GM12891 (cell line): ENCODE measurements at places on chromosomes 1 and 21.

DNA sequence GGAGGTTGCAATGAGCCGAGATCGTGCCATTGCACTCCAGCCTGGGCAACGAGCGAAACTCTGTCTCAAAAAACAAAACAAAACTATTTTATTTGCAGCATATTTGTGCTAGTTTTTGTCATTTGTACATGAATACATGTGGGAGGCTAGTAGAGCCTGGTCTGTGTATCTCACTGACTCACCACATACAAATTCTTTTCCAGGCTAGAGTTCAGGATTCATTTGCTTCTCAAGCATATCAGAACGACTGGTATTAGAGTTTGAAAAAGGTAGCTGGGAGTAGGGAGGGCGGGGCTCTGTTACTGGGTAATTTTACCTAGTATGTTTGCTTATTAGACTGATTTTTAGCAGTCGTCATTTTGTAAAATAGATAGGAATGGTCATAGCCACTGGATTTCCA, 4.5 kb upstream of the TOR3A start:
- DNase-seq: no peak

DNA sequence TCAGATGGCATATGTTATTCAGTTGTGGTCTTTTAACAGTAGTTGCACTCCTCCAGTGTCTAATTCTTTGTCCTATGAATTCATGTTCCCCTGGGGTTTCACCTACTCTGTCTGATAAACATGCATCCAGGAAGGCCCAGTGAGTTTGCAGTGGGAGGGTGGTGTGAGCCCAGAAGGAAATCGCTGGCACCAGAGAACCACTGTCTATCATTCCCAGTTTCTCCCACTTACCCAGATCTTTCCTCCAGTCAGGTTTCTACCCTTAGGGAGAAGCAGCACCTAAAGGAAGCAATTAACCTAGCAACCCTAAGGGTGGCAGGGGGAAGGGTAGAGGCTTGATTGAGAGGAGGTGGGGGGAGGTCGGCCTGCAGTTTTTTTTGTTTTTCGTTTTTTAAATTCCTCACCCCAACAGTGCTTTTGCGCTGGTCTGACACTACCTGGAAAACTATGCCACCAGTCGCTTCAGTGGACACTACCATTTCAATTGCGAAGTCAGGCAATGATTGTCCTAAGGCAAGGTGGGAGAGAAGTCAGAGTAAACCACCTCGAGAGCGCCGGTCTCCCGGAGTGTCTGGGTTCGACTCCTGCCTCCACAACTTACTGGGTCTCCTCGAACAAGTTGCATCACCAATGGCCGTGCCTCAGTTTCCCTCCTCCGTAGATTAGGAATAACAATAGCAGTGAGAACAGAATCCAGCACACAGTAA, 766 bp upstream of the SLC44A3 start:
- no peak for DNase-seq

GRCh38 chr1:188660572-188660971, 1817.1 kb downstream of the BRINP3 start:
- DNase-seq: no peak

GRCh38 chr1:37994886-37995566, 5.2 kb upstream of the SF3A3 start:
- DNase-seq: no peak

DNA sequence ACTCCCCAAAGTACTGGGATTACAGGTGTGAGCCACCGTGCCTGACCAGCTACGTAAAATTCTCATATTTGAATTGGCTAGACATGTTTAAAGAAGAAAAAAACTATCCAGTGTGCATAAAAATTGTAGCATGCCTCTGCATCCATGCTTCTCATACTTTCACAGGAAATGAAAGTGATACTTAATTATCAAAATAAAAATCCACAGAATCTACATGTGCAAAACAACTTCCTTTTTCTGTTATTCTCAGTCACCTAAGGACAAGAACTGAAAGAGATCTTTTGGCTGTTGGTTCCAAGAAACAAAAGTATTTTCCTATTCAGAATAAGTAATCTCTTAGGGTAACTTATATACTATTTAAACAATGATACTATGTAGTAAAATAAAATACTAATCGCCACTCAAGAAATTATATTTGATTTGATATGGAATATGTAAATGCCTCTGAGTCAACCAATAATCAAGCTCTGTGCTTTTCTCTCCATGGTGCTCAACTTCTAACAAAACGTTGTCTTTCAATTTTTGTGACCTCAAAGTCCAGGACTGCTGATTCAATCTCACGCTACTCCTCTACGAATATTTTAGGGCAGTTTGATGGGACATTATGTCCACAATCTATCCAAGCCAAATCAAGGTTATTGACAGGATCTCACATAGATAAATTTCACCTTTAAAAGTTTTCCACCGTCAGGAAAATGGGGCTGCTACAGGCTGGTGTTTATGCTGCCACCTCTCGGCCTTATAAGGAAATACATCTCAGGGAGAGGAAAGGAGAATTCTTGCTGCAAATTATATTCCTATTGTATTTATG, 102.7 kb downstream of the ZNF281 start:
- no peak for DNase-seq

- no peak for DNase-seq
Observed at GRCh38 chr1:187433598-187433997, 604.8 kb downstream of the PLA2G4A start.

DNA sequence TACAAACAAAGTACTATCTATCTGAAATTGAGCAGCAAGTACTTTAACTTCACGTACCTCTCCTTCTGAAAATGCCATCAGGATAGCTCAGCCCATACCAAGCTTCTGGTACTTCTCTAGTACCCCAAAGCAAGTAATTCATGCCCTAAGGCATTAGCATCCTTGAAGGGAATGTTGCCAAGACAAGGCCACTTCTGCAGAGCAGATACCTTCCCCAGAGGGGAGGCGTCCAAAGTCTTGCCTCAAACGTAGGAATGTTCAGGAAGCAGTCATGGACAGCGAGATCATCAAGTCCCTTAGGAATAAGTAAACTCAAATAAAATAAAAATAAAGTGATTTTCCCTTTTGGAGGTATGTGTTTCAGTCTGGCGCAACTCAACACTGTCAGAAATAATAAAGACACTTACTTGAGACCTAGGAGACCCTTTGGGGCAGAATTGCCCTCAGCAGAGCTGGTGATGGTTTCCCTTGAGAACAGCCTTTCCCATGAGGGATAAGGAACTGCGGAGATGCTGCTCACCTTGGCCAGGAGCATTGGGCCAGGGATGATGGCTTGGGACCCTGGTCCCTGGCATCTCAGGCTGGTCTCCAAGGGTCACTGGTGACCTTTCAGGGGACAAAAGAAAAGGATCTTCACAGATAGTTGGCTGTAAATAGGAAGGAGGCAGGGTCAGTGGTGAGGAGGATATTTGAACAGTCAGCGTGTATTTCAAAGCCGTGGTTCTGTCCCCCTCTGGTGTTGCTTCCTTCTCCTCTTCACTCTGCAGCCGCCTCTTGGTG, 522.9 kb downstream of the KIF26B start:
- no peak for DNase-seq

DNA sequence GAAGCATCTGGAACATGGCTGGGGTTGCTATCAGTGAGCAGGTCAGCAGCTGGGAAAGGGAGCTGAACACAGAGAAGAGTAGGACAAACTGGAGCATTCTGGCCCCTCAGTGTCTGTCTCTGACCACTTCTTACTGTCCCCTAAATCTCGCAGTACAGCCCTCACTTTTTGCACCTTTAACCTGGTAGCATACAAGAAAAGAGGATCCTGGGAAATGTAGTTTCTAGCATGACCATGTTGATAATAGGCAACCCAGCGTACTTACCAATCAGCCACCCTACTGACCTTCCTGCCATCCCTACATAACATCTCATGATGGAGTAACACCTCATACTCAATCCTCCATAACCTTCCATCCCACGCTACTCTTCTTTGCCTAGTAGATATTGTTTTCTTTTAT, 99.1 kb upstream of the RAVER2 start:
- no peak for DNase-seq

- DNase-seq: no peak
Observed at GRCh38 chr1:147515045-147515869, 26.0 kb upstream of the BCL9 start.

DNA sequence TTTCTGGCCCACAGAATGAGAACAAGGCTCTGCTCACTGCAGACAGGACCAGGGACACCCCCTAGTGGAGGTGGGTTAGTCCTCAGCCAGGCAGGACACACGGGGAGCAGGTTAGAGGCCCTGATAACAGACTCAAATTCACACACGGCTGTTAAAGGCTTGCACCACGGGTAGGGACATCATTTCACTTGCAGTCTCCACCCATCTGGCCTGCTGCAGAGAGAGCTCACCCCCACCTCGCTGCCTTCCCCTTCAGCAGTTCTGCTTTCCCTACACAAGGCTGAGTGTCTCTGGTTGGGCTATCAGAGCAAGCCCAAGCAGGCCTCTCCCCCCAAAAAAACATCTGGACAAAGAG, 20.6 kb downstream of the MEF2D start:
- DNase-seq: no peak

GRCh38 chr1:8212580-8213031, 105.3 kb upstream of the SLC45A1 start:
- DNase-seq: no peak

- no peak for DNase-seq
Observed at GRCh38 chr1:226001963-226002666, 3.0 kb upstream of the SDE2 start.

DNA sequence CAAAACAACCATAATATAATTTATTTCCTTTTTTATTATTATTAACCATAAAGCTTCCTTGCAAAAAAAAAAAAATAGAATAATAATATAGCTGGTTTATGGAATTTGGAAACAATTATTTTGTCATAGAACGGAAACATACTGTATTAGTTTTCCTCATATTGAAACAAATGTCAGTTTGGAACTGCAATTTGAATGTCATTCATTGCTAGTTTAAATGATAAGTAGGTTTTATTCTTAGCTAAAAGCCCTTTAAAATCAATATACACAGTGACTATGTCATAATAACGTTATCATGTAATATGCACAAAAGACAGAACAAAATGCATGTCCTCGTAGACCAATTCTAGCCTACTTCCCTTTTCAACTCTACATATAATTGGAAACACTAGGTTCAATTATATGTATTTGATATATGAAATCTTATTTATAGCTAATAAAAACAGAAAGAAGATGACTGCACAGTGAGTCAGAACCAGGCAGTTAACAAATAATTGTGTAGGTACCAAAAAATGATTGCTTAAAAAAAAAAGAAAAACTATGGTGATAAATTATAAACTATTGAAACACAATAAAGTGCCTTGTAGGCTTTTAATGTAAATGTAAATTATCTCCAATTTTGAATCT, 85.2 kb upstream of the EXO1 start:
- DNase-seq: no peak

GRCh38 chr1:77133731-77134358, 85.4 kb downstream of the PIGK start:
- no peak for DNase-seq

DNA sequence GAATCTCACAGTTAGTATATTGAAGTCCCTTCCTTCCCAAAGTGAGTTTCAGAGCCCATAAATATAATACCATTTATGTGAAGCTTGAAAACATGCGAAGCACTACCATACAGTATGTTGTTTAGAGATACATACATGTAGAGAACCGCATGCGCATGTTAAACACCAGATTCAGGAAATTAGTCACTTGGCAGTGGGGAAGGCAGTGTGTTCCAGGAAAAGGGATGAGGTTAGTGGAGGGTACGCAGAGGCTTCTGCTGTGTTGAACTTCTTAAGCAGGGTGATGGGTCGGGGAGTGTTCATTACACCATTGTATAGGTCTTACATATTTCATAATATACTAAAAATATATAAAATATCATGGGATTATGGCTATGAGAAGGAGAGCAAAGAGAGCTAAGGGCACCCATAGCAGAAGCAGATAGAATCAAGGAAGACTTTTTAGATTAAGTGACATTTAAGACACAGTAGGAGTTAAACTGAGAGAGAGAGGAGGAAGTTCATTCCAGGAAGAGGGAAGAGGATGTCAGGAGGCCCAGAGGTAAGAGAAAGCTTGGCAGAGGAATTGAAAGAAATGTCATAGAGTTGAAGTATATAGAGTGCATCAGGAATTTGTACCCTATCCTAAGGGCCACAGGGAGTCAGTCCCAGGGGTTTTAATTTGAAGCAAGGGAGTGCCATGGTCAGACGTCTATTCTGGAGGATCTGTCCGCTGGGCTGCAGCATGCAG, 43.5 kb upstream of the SARS1 start:
- DNase-seq: no peak

DNA sequence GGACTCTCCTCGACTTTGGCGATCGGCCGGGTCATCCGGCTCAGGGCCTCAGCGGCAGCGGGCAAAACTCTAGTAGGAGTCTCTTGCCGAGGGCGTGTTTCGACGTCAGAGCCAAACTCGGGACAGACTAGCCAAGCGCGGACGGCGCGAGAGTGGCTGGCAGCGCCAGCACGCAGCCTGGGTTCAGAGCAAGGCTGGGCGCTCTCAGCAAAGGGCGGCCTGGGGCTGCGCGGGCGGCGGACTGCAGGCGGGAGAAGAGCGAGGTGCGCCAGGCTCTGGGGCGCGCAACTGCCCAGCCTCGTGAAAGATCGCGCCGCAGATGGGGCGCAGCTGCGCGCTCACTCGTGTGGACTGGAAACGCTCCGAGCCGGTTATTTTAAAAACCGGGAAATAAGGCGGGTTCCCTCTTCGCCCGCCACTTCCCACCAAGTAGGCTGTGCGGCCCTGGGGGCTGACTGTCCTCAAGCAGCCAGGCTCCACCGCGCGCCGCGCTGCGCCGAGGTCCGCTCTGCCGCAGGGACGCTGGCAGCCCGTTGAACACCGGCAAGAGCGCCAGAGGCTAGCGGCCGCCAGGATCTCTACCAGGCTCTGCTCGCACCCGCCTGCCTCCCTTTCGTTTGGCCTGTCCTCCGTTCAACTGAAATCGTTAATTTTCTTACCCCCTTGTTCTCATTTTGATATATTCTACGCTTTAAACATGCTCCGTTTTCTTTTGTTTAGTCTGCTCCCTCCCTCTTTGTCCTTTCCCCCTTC, 2.4 kb downstream of the ALX3 start:
- no peak for DNase-seq

DNA sequence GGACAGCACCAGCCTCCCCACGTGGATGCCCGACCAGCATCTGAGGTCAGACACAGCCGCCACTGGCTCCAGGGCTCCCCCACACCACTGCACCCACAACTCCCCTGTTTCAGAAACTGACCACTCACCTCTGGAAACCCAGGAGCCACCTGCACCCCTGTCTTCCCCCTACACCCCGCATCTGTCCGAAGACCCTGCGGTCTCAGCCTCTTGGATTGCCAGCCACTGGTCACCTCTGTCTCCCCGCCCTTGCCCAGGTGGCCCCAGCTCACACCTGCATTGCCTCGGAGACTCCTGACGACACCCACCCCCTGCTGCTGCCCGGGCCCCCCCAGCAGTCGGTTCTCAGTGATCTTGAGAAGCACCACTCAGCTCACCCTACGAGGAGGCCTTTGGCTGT, 21.3 kb upstream of the NPHP4 start:
- no peak for DNase-seq
